GM23338 (cell line): ENCODE measurements at places on chromosomes 16 and 17. TPM values are rescaled to one million over a fixed set of nuclear protein-coding genes. Genes with fewer than 3 reads are reported as not detected.

The PMFBP1 gene
- total RNA-seq: 1.3 and 2.6 TPM in 2 replicates

The CTRL gene
- 1.6 and 8.0 TPM in 2 replicates for total RNA-seq

The HAP1 gene
- 2.2 and 3.5 TPM in 2 replicates for total RNA-seq

The SPATA22 gene
- not detected in 2 replicates for total RNA-seq

The NUP88 gene
- 140 and 172 TPM in 2 replicates for total RNA-seq

The TRIM65 gene
- total RNA-seq: 53.8 and 54.0 TPM in 2 replicates

The MMP2 gene
- total RNA-seq: 40.2 and 43.8 TPM in 2 replicates

The HBA2 gene
- 1.9 TPM in 1 of 2 replicates, not detected in the other for total RNA-seq

The TPSD1 gene
- total RNA-seq: 0.17 TPM in 1 of 2 replicates, not detected in the other

The MYOCD gene
- 0.66 and 0.80 TPM in 2 replicates for total RNA-seq

GRCh38 chr16:85151603-85152413, 39.5 kb upstream of the CIBAR2 start:
- H3K4me3 ChIP-seq: no peak overlapping the region
- H3K4me1 ChIP-seq: no peaks in the 10 kb centered on the region
- H3K36me3 ChIP-seq: no peaks in the 10 kb centered on the region
- H3K27me3 ChIP-seq: no peaks in the 10 kb centered on the region

- H3K4me1 ChIP-seq: peaks cover 5% of the 10 kb centered on the region; the same call in 1 of the 2 replicates
- H3K36me3 ChIP-seq: no peaks in the 10 kb centered on the region
- no peak overlapping the region for H3K4me3 ChIP-seq
- H3K27me3 ChIP-seq: no peaks in the 10 kb centered on the region
- DNase-seq: peak; percentile 91
Observed at GRCh38 chr17:37506678-37507077, 17.0 kb downstream of the DUSP14 start.

DNA sequence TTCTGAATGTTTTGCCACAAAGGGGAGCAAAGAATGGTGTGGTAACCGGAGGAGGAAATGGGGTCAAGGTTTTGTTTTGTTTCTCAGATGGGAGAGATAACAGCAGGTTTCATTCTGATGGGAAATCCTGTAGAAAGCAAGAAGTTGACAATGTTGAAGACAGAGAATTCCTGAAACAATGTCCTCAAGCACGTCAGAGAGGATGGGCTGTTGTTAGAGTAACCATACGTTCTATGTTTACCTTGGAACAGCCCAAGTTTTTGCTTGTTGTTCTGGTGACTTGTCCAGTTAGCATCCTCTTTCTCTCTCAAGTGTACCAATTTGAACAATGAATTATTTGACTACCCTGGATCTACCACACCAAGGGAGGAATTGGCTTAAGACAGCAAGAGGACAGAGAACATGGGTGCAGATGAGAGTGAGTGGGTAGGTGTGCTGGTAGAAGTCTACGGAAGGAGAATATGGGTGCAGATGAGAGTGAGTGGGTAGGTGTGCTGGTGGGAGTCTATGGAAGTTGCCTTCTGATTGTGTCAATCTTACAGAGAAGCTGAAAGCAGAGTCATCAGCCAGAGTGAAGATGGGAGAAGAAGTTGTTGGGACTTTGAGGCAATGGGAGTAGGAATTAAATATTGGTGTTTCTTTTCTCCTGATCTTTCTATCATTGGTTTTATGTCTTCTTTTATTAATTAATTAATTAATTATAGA, 14.8 kb upstream of the NSRP1 start:
- H3K4me3 ChIP-seq: no peak overlapping the region
- H3K27ac ChIP-seq: no peak overlapping the region

DNA sequence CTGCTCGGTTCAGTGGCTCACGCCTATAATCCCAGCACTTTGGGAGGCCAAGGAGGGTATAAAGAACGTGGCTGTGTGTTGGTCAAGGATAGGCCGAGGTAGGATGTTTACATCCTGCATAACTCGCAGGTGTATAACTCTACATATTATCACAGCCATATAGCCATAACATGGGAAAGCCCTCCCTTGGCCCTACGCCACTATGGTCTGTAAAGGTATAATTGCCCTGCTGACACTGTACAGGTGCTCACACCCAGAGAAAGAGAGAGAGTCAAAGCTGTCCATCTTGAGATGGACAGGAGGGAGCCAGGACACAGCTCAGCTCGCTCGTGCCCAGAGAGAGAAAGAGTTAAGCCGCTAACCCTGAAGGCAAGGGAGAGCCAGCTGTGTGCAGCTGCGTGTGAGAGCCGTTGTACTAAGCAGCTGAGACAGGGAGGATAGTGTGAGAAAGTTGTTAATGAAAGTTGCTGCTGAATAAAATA, 30.4 kb upstream of the DHX8 start:
- H3K27ac ChIP-seq: no peak overlapping the region
- no peak overlapping the region for H3K4me3 ChIP-seq
- no peaks in the 10 kb centered on the region for H3K27me3 ChIP-seq
- DNase-seq: no peak
- H3K4me1 ChIP-seq: 0 out of 2 replicates have a peak, but pooled peaks cover 2% of the 10 kb centered on the region

- H3K4me1 ChIP-seq: no peaks in the 10 kb centered on the region
- no peak overlapping the region for H3K4me3 ChIP-seq
- H3K27ac ChIP-seq: no peak overlapping the region
- H3K36me3 ChIP-seq: no peaks in the 10 kb centered on the region
- H3K27me3 ChIP-seq: no peaks in the 10 kb centered on the region
Observed at GRCh38 chr17:79325709-79326430, 251.2 kb downstream of the ENGASE start.

GRCh38 chr16:85202631-85203461, 90.6 kb upstream of the CIBAR2 start:
- H3K4me3 ChIP-seq: no peak overlapping the region
- H3K27me3 ChIP-seq: no peaks in the 10 kb centered on the region
- H3K27ac ChIP-seq: peak overlapping the region; percentile 75
- peaks cover 20% of the 10 kb centered on the region; the same call in 1 of the 2 replicates for H3K4me1 ChIP-seq
- no peaks in the 10 kb centered on the region for H3K36me3 ChIP-seq

DNA sequence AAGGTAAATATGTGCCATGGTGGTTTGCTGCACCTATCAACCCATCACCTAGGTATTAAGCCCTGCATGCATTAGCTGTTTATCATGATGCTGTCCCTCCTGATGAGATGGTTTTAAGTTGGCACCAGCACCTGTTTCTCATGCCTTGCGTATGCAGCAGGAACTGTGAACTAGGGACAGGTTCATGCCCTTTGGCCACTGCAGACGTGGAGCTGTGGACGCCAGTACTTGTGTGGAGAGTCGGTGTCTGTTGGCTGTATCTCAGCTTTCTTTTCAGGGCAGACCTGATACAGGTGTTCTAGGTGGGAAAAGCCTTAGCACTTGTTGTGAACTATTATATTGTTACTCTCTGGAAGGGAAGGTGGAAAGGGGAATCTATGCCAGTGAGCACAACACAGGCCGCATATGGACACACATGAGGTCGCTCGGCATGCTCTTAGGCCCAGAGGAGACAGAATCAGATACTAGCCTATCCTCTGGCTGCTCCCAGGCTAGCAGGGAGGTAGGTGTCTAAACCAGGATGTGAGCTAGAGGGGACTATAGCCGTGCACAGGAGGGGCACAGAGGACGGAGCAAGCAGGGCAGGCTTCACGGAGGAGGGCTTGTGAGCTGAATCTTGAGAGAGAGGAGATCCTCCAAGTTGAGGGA, 22.5 kb downstream of the MSI2 start:
- no peak for DNase-seq
- H3K4me3 ChIP-seq: no peak overlapping the region

DNA sequence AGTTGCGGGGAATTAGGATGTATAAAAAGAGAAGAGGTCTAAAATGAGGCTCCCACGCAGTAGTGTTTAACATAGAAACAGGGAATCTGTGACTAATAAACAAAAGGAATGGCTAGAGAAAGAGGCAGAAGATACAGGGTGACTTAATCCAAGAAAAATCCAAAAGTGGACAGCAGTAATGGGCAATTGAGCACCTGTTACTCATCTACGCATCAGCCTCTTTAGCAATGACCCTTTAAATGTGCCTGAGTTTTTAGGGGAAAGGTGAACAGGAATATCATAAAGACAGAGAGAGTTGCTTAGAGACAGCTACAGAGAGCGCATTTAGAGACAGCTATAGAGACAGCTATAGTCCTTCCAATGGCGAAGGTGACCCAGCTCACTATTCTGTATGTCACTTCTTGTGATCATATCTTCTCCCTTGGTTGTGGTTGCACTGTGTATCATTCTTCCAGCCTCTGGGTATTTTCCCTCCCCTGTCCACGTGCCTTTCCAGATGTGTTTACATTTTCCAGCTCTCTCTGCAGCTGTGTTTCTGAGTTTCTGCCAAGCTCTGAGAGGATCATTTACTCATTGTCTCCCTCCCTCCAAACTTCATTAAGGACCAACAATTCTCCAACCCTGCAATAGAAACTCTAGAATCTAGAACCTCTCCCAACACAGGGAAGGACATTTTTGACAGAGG, 61.5 kb downstream of the MYOCD start:
- H3K27me3 ChIP-seq: no peaks in the 10 kb centered on the region

DNA sequence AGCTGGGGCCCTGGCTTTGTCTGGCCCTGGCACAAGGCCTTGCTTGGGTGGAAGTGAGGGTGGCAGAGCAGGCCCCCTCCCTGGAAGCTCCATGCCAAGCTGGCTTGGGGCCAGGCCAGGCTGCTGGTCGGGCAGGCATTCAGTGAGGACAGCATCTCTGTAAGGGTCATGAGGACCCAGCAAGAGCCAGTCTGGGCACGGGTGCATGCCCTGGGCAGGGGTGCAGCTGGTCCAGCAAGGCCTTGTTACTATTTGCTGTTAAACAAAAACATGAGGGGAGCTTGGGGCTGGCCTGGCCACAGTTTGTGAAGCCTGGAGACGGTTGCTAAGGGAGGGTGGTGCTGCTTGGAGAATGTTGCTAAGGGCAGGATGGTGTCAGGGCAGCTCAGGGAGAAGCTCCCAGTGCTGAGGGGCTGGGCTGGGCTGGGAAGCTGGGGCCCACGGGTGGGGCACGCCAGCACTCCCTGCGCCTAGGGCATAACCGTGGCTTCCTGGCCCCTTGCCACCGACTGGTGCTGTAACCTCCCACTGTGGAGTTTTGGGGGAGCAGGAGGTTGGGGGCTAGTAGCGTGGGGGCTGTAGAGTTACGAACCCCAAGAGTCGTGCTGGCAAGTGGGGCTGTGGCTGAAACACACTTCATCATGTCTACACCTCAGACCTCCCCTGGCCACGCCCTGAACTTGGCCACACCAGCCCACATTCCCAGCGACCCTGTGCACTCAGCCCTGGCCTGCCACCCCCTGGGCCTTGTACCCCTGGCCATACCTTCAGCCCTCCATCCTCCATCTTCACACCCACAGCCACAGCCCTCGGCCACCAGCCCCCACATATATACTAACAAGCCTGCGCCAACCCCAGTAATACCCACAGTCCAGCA, 1.6 kb downstream of the TPPP3 start:
- peaks cover 45% of the 10 kb centered on the region for H3K27me3 ChIP-seq
- DNase-seq: no peak
- no peak overlapping the region for H3K27ac ChIP-seq
- H3K4me1 ChIP-seq: peaks cover 42% of the 10 kb centered on the region
- no peaks in the 10 kb centered on the region for H3K36me3 ChIP-seq

DNA sequence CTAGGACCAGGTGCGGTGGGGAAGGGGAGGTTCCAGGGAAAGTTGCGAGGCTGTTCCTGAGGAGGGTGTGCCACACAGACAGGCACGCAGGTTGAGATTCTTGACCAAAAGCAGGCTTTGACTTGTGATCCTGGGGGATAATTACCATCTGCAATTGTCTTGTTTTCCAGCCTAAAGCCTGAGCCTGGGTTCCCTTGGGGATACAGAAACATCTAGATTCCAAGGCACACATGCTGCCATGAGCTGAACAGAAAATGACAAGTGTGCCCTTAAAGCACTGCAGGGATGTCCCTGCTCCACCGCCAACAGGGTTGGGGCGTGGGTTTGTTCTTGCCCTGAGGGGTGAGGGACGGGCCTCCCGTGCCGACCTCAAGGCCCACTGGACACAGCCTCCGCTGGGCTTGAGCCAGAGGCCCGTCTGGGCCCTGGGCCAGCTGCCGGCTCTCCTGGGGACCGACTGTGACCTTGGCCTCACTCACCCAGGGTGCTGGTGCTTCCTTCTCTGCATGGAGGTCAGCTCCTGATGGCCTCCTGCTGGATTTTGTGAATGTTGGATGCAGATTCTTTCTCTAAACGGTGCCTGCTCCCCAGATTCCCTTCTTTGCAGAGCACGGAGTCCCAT, 14.0 kb downstream of the CA5A start:
- no peaks in the 10 kb centered on the region for H3K36me3 ChIP-seq
- no peak overlapping the region for H3K4me3 ChIP-seq
- H3K27me3 ChIP-seq: no peaks in the 10 kb centered on the region
- no peak overlapping the region for H3K27ac ChIP-seq
- DNase-seq: no peak
- H3K4me1 ChIP-seq: no peaks in the 10 kb centered on the region

GRCh38 chr17:77317091-77317750, 176.5 kb downstream of the SEC14L1 start:
- no peaks in the 10 kb centered on the region for H3K27me3 ChIP-seq
- no peak overlapping the region for H3K4me3 ChIP-seq
- H3K27ac ChIP-seq: no peak overlapping the region
- H3K36me3 ChIP-seq: no peaks in the 10 kb centered on the region
- peaks cover 9% of the 10 kb centered on the region for H3K4me1 ChIP-seq

- H3K4me3 ChIP-seq: 0 out of 2 replicates have a peak overlapping the region, but pooled peaks have one; percentile 69
- H3K36me3 ChIP-seq: peaks cover 16% of the 10 kb centered on the region
Observed at GRCh38 chr16:75621170-75621477, 2.0 kb downstream of the ADAT1 start.

DNA sequence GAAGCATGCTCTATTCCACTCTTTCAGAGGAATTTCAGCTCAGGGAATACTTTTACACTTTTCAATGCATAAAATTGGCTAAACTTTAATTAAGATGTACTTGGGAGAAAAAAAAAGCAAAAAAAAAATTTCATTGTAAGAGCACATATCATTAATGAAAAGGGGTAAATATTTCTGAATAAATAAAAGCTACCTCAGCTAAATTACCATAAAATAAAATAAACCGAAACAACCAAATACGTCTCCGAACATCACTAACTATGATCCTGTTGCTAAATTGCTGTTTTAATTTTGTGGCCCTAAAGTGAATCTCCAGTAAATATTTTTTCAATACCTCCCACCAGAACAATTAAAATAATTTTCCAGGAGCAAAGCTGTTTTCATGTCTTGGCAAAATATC, 203.7 kb upstream of the KCNJ16 start:
- no peak overlapping the region for H3K4me3 ChIP-seq
- H3K4me1 ChIP-seq: peaks cover 22% of the 10 kb centered on the region
- no peak overlapping the region for H3K27ac ChIP-seq
- H3K36me3 ChIP-seq: no peaks in the 10 kb centered on the region
- no peaks in the 10 kb centered on the region for H3K27me3 ChIP-seq
